ENCODE measurements at places on chromosomes 2 and 18.

- DNase-seq, result no peak
Measured at GRCh38 chr2:206031162-206031784, 54.7 kb downstream of the INO80D start.

- DNase-seq, result no peak
Measured at GRCh38 chr2:62547854-62548253, 41.9 kb upstream of the TMEM17 start.

DNA sequence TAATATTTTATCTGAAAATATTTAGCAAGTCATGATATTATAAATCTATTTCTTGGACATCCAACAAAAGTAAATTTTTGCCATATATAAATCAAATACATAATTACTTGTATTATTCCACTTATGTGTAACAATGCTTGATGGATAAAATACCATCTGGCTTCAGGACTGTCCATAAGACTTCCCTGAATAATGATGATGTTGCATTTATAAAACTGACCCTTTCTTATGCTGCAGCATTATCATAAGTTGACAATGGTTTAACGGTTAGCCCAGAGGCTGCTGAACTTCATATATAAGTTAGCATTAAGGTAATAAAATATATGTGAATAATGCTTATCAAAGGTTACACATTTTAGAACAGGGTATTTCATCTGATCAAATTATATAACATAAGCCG, 95.4 kb downstream of the CDH2 start:
- DNase-seq, result no peak

DNA sequence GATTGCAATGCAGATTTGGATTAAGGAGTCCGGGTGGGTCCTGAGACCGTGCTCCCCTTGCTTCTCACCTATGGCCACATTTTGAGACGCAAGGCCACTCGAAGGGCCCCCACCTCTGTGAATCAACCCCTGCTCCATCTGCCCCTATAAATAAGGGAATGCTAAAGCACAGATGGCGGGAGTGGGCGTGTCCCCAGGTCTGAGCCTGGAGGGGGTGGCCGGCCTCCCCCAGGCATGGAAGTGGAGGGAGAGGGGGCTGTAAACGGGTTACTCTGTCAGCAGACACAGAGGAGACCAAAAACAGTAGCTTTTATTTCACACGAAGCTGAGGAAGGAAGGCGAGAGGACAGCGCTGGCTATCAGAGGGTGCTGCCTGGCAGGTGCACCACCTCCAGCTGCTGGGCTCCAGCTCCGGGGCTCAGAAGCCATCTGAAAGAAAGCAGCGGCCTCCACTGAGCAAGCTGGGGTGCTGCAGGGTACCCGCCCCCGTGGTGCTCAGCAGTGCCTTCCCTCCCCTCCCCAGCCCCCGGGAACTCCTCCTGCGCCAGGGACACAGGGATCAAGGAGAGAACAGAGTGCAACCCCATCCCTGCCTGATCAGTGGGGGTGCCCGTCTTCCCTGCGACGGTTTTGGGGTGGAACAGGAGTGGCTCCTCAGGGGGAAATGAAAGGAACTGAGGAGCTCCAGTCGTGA, 56.7 kb upstream of the RAB6C start:
- no peak for DNase-seq

GRCh38 chr18:59853380-59853779, 46.4 kb upstream of the PMAIP1 start:
- DNase-seq, result no peak

- DNase-seq, result no peak
Measured at GRCh38 chr2:62738981-62739936, 33.7 kb downstream of the EHBP1 start.

- DNase-seq, result no peak
Measured at GRCh38 chr2:86433137-86433536, 8.0 kb upstream of the KDM3A start.

DNA sequence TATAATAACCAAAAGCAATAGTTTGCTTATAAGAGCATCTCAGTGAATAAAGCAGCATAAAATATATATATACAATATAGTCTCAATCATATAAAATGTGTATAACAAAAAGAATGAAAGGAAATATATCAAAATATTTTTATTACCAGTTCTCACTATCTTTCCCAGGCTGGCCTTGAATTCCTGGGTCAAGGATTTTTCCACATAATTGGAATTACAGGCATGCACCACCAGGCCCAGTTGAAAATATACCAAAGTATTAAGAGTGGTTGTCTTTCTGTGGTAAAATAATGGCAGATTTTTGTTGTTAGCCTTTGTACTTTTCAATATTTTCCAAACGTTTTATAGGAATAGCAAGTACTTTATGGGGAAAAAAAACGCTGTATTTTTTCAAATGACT, 8.6 kb upstream of the TLK1 start:
- DNase-seq, result no peak

GRCh38 chr2:16055848-16056580, 115.7 kb downstream of the MYCN start:
- DNase-seq, result no peak

DNA sequence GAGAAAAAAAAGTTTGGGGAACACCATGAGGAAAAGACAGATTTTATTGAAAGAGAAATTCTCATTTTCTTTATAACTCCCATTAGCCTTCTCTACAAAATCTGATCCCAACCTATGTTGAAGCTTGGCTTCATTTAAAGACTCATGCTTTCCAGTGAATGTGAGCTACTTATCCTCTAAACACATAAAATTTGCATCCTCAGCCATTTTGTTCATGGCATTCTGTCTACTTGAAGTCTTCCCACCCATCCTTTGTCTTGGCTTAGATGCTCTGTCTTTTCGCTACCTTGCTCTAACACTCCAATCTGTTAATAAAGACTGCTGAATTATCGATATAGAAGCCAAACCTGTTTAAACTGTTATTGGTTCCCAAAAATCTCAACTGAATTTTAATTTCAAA, 39.3 kb downstream of the GDF7 start:
- no peak for DNase-seq

DNA sequence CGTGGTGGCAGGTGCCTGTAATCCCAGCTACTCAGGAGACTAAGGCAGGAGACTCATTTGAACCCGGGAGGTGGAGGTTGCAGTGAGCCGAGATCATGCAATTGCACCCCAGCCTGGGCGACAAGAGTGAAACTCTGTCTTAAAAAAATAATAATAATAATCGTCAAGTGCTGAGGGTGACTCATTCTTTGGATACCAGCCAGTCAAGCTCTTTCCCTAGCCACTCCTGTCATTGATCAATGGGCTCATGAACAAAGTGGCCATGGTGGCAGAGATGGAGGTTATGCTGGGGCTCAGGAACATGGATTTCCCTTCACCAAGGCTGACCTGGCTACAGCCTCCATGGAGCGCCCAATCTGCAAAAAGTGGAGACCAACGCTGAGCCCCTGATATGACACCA, 94.5 kb upstream of the HAAO start:
- no peak for DNase-seq

GRCh38 chr2:119723186-119723585, 36.5 kb upstream of the PTPN4 start:
- DNase-seq, result no peak

DNA sequence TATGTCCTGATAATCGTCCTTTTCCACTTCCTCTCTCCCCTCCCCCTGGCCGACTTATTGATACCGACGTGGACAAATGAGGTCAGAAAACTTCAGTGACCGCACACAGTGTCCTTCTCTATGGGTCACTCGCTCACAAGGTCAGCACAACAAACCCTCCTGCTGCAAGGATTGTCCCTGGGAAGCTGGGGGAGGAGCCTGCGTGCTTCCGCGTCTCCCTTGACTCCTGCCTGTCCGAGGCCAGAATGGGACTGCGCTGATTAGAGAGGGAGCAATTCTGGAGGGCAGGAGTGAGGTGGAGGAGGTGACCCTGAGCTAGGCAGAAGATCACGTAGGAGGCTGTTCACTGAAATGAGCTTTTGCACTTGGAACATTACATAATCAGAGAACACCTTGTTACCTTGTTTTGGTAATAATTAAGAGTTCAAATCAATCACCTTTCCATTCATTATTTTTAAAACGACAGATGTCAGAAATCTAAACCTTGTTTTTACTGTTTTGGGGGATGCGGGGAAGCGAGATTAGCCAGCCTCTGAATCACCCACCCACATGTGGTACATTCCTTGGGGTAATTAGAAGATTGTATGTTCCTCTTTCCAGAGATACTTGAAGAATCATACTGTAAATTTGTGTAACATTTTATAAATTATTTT, 70.6 kb downstream of the CTAGE1 start:
- no peak for DNase-seq

DNA sequence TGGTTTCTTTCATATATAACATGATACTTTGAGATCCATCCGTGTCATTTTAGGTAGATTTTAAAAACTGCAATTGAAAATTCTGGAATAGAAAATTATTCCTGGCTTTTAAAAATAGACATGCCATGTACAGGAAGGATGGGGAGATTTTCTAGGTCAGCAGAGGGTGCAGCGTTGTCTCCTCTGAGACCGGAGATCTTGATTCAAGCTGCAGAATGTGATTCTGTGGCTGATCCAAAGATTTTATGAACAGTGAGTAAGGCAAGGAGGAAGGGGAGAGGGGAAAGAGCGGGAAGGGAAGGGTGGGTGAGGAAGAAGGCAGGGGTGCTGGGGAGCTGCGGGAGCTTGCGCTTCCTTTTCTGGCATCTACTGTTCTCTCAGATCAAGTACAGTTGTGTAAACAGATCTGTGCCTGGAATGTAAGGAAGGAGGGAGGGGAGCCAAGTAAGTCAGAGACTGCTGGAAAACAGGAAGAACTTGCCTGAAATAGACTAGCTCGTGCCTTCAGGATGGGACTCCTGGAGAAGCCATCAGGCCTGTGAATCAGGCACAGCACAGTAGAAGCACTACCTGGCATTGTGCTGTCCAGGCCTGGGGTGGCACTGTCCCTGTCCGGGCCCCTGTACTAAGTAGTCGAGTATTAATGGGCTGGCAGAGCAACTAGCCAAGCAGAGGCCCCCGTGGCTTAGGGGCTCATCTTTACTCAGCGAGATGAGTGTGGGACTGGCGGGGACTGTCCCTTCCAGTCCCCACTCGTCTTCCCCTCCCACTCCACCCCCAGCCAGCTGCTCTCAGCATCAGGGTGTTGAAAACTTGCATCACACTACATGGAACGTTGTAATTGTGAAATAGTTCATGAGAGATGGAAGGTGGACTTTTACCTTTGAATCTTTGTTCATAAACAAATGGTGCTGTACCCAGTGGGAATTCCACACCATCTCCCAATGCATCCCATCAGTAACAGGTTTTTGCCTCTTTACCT, 163.5 kb downstream of the UXS1 start:
- no peak for DNase-seq
